Spinal cord (tissue), 10 donors: ENCODE measurements at places on chromosomes 13 and 19.

DNA sequence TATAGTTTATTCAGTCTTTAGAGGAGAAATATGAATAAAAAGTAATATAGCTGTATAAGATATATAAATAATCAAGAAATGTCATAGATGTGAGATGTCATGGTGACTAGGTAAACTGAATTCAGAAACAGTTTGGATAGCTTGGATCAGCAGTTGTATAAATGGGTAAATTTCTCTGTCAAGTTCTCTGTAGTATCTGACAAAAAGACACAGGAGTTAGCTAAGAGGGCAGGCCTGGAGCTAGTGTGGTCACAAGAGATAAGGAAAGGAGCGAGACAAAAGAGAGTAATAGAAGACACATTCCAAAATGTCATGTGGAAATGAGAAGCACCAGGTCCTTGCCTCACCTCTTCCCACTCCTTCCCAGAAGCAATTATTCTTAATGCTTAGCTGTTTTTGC is 349.0 kb downstream of the LMO7 start:
- no peak for DNase-seq

GRCh38 chr13:101339202-101339601 is 77.1 kb downstream of the NALCN start:
- DNase-seq: no peak

- no peak for DNase-seq
Measured at GRCh38 chr13:46184277-46184699, 2.3 kb upstream of the LCP1 start.

- DNase-seq: no peak
Measured at GRCh38 chr13:86445672-86446071, 646.5 kb upstream of the SLITRK6 start.

- no peak for DNase-seq
Measured at GRCh38 chr19:32543115-32543900, 37.7 kb upstream of the PDCD5 start.

- DNase-seq: no peak
Measured at GRCh38 chr19:38278751-38279150, 14.4 kb downstream of the SPINT2 start.

DNA sequence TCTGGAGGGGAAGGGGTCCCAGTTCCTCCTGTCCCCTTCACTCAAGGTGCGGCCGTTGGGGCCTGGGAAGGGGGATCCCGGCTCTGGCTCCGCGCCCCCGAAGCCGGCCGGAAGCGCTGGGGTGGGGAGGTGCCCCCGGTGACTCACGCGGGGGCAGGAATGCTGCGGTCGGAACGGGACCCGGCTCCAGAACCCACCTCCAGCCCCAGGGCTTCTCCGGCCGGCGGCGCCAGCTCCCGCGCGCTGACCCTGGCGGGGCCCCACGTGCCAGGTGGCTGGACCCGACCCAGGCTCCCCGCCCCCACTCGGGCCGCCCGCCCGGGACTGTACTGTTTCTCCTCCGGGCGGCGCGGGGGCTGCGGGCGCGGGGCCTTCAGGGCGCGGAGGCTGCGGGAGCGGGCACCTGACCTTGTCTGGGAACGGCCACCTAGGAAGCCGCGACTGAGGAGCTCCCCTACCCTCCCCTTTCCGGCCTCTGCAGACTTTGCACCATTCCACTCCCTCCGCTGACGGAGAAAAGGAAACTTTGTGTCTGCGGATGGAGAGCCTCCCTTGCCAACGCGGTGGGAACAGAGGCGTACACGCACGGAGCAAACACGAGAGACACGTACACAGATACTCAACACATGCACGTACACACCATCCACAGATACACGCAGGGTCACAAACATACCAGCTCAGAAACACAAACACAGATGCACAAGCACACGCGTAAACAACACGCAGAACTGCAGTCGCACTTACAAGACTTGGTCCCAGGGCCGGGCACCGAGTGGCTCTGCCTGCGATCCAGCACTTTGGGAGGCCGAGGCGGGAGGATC is 7.2 kb downstream of the AXL start:
- DNase-seq: peak; percentile 66
